ENCODE measurements at places on chromosomes 13 and 19.

GRCh38 chr19:56142897-56143434, 1.9 kb downstream of the ZNF444 start:
- no peak for DNase-seq

GRCh38 chr19:5369962-5370367, 29.4 kb upstream of the PTPRS start:
- no peak for DNase-seq

- DNase-seq: peak; percentile 68
Observed at GRCh38 chr19:34041925-34042521, 130.3 kb upstream of the LSM14A start.

GRCh38 chr19:6861683-6862286, 25.6 kb upstream of the ADGRE1 start:
- DNase-seq: no peak

GRCh38 chr13:37085606-37086005, 19.9 kb downstream of the CSNK1A1L start:
- DNase-seq: no peak

GRCh38 chr13:100855151-100855550, 180.6 kb upstream of the TMTC4 start:
- DNase-seq: no peak

DNA sequence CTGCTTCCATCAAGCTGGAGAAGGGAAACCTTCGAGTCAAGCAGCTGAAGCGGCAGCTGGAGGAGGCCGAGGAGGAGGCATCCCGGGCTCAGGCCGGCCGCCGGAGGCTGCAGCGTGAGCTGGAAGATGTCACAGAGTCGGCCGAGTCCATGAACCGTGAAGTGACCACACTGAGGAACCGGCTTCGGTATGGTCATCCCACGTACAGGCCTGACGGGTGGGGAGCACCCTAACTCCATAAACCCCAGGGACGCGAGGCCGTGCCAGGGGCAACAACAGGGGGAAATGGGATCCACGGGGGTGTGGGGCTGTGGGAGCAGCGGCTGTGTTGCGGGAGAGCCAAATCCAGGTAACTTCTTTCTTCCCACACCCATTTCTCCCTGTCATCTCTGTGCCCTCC, 20.2 kb downstream of the KCNC3 start:
- DNase-seq: no peak

- DNase-seq: no peak
Observed at GRCh38 chr19:51030631-51031030, 4.2 kb downstream of the KLK12 start.

GRCh38 chr19:30783936-30784335, 411.8 kb downstream of the ZNF536 start:
- DNase-seq: no peak

- no peak for DNase-seq
Observed at GRCh38 chr19:2288338-2288817, 6.4 kb upstream of the PEAK3 start.

DNA sequence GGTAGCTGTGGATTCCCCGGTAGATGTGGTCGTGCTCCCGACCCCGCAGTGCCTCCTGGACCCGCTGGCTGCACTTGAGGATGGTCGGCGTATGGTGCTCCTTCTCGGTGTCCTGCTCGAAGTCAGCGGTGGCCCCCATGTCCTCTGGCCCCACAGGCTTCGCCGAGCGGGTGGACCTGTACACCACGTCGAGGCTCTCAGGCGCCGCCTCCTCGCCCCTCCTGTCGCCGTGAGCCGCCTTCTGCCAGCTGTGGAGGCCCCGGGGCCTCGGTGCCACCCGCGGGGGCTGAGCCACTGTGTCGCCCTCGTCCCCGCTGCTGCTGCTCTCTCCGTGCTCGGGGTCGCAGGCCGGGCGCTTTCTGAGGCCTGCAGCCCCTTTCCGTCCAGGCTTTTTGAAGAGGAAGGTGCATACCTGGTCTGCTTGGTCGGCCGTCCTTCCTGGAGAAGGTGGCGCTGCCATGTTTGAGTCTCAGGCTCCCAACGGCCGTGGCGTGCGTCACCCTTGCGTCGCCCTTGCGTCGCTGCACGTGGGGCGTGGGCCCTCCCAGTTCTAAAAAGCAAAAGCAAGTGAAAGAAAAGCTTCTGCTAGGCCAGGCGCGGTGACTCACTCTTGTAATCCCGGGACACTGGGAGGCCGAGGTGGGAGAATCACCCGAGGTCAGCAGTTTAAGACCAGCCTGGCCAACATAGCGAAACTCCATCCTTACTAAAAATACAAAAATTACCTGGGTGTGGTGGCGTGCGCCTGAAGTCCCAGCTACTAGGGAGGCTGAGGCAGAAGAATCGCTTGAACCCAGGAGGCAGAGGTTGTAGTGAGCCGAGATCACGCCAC, at the start of gene RNF113B:
Gene RNF113B, minus strand, starts transcription at position 493 of the 832 bp plus-strand sequence. Its CDS starts 33 bp downstream, at position 460.
- no peak for DNase-seq

DNA sequence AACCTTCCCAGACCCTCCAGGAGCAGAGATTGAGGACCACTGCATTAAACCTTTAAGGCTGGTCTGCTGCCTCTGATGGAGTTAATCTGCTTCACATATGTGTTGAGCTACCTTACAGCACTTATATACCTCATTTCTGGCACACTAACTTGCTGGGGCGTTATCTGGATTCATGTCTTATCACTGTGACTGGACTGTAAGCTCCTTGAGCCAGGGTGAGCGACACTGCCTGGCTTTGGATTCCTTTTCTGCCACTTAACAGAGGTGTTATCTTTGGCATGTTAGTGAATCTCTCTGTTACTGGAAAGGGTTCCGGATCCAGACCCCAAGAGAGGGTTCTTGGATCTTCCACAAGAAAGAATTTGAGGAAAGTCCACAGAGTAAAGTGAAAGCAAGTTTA, 69.8 kb upstream of the RGCC start:
- DNase-seq: no peak

- no peak for DNase-seq
Observed at GRCh38 chr13:59281453-59281852, 882.3 kb downstream of the DIAPH3 start.

GRCh38 chr19:14770944-14771839, 7.2 kb downstream of the ADGRE2 start:
- DNase-seq: peak; percentile 3

GRCh38 chr13:67557642-67558241, 327.6 kb upstream of the PCDH9 start:
- DNase-seq: no peak

Measured in brain (organoid and tissue), 16 donors.